ENCODE measurements at places on chromosomes 11 and 22.

- DNase-seq, result peak; percentile 50
Observed at GRCh38 chr11:100752371-100753171, 65.5 kb downstream of the ARHGAP42 start.

GRCh38 chr22:47069270-47069669, 306.8 kb downstream of the TBC1D22A start:
- no peak for DNase-seq

DNA sequence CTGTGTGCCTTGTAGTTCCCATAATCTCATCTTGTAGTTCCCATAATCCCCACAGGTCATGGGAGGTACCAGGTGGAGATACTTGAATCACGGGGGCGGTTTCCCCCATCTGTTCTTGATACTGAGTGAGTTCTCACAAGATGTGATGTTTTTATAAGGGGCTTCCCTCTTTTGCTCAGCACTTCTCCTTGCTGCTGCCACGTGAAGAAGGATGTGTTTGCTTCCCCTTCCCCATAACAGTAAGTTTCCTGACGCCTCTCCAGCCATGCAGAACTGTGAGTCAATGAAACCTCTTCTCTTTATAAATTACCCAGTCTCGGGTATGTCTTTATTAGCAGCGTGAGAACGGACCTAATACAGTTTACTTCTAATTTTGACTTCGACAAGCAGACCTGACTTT, 14.0 kb upstream of the SMIM38 start:
- DNase-seq, result no peak

DNA sequence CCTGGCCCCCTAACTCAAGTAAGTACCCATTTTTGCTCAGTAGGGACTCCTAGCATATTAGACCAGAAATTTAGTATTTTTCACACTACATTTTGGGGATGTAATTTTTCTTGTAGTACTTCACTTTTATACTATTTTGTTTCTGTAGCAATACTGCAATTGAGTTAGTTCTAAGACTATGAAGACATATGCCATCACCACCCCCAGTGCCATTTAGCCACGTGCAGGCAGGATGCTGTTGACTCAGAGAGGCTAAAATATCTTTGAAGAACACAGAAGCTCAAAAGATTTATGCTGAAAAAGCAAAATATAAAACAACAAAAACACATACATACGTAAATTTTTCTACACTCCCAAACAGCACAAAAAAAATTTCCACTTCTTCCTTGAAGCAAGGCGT, 29.1 kb upstream of the DLAT start:
- no peak for DNase-seq

DNA sequence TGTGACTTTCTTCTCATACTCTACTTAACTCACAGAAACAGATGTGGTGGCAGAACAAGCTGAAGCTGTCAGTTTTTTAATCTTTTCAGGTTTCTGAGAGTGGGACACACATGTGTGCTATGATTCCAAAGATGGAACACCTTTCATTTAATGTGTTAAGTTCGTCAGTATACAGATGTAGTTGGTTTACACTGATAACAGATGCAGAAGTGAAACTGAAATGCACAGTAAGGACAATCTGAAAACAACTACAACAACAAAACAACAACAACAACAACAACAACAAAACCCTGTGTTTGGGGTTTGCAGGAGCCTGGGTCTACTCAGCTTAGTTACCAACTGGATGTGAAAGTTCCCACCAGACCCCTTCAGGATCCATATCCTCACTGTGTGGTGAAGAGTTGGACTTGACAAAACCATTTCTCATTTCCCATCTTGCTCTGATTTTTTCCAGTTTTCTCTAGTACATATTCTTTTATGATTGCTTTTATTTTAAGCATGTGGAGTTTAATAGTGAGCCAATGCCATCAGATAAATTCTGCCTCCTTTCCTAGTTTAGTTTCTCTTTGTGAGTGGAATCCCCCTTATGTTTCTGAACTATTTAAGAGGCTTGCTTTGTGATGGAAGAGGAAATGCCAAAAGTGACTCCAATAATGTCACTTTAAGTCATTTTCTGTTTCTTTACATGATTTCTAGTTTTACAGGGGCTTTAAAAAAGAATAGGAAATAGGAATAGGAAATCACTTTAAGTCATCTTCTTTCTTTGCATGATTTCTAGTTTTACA, 47.8 kb downstream of the ARHGAP42 start:
- no peak for DNase-seq

- DNase-seq, result no peak
Observed at GRCh38 chr11:131675121-131675888, 304.9 kb downstream of the NTM start.

DNA sequence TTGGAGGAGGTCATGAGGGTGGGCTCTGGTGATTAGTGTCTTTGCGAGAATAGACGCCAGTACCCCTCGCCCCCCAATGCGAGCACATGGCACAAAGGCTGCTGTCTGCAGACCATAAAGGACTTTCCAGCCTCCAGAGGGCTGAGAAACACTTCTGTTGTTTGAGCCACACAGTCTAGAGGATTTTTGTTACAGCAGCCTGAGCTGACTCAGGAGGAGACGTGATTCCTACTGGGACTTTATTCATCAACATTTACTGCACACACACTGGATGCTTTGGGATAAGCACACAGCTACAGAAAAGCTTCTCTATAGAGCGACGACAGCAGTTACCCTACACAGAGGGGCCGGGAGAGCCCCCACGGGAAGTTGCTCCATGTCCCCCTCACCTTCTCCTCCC, 345.0 kb downstream of the CTTN start:
- DNase-seq, result no peak

DNA sequence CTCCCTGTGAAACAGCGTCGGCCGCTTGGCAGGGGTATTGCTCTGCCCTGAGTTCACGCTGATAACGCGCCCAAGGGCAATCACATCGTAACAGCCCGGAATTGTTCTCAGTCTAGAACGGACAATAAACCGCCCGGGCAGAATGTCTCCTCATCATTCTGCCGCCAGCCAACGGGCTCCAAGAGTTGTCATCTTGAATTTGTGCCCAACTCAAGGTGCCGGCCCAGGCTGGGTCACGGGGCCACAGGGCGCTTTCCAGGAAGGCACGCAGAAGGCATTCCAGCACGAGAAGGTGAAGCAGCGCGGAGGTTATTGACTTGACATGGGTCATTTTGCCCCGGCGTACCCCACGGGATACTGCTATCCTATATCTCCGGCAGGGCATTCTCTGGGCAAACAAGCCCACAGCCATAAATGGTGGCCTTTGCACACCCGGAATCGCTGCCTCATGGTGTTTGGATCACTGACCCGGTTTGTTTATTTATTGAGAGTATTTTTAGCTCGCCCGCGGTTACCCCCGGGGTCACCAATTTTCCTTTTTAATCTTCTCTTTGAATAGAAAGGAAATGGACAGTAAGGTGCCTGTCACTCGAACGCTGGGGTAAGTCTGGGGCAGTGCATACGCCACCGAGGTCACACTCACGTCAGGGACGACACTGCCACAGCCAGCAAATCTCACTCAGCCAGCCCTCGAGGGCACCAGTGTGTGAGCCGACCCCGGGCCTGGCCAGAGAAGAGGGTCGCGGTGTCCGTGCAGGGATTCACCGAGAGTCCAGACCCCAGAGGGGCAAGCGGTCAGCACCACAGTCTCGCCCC, 72.4 kb upstream of the FGF3 start:
- no peak for DNase-seq

DNA sequence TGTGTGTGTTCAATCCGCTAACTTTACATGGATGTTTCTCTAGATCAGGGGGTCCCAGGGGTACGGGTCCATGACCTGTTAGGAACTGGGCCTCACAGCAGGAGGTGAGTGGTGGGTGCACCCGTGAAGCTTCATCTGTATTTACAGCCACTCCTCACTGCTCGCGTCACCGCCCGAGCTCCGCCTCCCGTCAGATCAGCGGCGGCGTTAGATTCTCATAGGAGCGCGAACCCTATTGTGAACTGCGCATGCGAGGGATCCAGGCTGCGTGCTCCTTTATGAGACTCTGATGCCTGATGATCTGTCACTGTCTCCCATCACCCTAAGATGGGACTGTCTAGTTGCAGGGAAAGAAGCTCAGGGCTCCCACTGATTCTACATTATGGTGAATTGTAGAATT, 31.9 kb downstream of the MRGPRD start:
- DNase-seq, result no peak

- no peak for DNase-seq
Observed at GRCh38 chr11:44799012-44799411, 72.2 kb downstream of the TSPAN18 start.

DNA sequence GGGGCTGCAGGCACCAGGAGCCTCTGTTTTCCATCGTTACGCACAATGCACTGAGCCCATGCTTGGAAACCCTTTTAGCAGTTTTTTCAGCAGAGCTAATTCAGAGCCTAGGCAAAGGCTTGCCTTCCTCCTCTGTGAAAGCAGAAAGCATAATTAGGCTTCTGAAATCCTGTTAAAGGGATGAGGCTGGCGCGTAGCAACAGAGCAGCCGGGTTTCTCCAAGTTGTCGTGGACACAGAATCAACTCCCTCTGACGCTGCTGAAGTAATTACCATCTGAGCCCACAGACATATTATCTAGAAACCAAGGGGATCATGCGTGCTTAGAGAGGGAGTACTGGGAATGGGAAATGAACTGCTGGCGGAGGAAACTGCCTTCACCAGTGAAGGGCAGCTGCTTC, 85.4 kb downstream of the MYO18B start:
- no peak for DNase-seq

GRCh38 chr11:12206529-12206928, 96.1 kb downstream of the MICAL2 start:
- DNase-seq, result no peak
